Myocyte (in vitro differentiated cells): ENCODE measurements at places on chromosomes 13 and 19. TPM values are rescaled to one million over a fixed set of nuclear protein-coding genes. Genes with fewer than 3 reads are reported as not detected.

GRCh38 chr13:28805193-28805819, 14.8 kb upstream of the MTUS2 start:
- DNase-seq = no peak

- no peak for DNase-seq
Measured at GRCh38 chr19:5051619-5052018, 82.7 kb downstream of the KDM4B start.

DNA sequence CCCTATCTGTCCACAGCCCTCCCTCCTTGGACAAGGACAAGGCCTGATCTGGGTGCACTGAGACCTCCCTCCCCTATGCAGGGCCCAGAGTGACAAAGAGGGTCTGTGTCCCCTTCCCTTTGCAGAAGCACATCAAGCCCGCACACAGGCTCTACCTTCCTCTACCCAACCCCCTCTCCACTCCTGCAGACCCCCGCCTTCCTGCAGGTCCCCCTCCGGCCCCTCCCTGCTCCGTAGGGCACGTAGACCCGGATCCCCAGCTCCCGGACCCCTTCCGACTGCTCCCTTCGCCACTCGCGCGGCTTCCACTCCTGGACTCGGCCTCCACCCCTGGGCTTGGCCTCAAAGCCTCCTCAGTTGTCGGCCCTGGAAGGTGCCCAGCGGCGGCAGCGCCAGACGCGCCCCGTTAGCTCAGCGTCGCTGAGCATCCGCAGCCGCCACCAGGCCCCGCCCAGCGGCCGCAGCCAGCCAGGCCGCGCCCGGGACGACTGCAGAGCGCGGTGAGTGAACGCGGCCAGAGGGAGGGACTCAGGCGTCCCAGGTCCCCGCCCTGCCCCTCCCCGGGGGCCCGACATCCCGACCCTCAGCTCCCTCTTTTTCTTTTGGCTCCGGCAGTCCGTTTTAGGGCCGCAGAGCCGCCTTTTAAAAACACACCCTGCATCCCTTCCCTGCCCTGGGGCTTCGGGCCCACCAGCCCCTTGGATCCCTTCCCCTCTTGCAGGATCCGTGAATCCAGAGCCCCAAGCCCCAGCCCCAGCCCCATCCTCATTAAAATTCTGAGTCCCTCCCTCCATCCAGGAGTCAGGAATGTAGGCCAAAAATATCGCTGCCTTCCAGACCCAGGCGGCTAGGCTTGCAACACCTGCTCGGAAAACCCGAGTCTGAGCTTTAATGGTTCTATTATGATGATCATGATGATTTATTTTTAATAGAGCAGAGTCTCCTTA, 1.5 kb upstream of the MYADM start:
- DNase-seq = peak; percentile 66

Gene EID2B
- 2.9 and 3.3 TPM in 2 replicates for total RNA-seq

Gene ATXN8OS
- total RNA-seq = not detected in 2 replicates

- no peak for DNase-seq
Measured at GRCh38 chr13:24734950-24735349, 29.0 kb upstream of the RNF17 start.

Gene ETFB
- 73.4 and 76.2 TPM in 2 replicates for total RNA-seq

GRCh38 chr13:75356421-75356820, 125.5 kb downstream of the TBC1D4 start:
- no peak for DNase-seq

Gene RASIP1
- 0.05 TPM in 2 replicates for total RNA-seq

Gene ACTMAP
- 2.2 and 3.6 TPM in 2 replicates for total RNA-seq

DNA sequence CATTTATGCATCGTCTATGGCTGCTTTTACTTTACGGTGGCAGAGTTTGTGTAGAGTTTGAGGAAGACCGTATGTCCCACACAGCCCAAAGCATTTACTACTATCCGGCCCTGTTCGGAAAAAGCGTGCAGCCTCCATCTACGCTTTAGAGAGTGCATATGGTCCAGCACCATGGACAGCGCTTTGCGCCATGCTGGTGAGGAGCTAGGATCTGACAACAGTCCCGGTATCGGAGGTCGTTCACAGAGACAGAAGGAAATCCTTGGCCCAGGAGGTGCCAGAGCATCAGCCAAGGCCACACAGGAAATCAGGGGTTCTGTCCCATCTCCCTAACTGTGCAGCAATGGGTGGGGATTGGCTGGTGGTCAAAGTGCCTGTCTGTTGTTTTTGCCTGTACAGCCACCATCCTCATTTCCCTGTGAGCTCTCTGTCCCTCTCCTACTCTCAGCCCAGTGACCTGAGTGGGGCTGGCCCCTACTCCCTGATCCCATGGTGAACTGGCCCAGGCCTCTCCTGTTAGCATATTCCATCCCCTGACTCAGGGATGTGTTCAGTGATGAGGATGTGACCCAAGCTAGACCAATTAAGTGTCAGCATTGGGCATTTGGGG, 16.2 kb upstream of the PRODH2 start:
- DNase-seq = peak; percentile 81

DNA sequence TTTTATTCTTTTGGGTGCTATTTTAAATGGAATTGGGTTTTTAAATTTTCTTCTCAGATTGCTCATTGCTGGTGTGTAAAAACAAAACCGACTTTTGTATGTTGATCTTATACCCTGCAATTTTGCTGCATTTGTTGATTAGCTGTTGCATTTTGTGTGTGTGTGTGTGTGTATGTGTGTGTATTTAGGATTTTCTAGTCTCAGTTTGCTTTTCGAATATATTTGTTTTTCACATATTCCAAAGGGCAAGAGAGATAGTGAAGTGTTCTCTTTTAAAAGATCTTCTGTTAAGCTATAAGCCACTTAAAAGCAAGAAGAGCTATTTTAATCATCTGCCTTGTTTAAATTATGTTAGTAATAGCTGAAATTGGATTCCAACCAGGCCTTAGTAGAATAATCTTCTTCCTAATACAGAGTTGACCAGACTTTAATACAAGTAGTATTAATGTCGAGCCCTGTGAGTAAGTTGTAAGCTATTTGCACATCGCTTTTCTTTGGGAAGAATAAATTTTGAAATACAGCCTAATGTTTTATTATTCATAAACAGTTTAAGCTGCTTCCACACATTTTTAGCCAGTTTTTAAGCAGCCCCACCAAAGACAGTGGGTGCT, 57.4 kb downstream of the TM9SF2 start:
- no peak for DNase-seq

- peak; percentile 56 for DNase-seq
Measured at GRCh38 chr19:294341-294945, 3.2 kb upstream of the PLPP2 start.

DNA sequence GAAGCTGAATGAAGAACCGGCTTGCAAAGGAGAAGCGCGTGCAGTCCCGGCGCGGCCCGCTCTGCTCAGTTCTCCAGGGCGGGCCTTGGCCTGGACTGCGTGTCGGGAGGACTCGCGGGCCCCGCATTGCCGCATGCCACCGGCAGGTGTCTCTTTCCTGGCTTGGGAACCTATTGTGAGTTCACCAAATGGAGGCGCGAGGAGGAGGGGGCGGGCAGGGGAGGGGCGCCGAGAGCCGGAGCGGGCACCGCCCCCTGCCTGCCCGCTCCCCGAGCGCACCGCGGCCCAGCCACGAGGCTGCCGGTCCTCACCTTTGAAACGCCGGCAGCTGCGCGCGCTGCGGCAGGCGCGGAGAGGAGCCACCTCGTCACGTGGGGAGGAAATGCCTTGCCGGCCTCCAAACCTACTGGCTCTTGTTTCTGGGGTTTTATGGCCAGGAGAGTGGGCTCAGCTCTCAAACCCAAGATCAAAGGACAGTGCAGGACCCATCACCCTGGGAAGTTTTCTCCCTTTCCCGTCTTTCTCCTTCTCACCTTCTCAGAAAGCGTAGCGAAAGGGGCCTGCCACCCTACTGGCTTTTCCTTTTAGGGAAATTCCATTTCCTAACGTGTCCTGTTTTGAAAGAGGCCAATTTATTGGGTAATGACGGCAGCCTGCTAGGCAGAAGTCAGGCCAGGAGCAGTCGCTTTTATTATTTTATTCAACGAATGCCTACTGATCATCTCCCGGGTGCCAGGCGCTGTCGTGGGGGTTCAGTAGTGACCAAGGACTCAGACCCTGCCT, 13.8 kb upstream of the UBE2L5 start:
- peak; percentile 87 for DNase-seq

DNA sequence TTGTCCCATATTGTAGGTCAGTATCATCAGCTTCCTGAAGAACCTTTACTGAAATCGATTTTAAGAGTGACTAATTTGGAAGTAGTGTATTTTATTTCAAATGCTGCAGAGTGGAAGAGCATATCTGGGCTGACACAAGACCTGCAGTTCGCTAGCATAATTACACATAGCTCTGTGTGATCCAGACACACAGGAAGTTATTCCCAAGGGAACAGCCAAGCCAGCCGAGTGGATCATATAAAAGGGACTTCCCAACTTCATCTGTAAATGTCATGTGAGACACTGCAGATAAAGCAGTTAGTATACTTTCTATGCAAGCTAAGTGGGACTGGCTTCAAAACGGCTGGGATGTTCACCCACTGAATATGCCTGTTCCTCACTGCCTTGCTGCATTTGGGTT, 760.4 kb downstream of the SLITRK1 start:
- peak; percentile 7 for DNase-seq

DNA sequence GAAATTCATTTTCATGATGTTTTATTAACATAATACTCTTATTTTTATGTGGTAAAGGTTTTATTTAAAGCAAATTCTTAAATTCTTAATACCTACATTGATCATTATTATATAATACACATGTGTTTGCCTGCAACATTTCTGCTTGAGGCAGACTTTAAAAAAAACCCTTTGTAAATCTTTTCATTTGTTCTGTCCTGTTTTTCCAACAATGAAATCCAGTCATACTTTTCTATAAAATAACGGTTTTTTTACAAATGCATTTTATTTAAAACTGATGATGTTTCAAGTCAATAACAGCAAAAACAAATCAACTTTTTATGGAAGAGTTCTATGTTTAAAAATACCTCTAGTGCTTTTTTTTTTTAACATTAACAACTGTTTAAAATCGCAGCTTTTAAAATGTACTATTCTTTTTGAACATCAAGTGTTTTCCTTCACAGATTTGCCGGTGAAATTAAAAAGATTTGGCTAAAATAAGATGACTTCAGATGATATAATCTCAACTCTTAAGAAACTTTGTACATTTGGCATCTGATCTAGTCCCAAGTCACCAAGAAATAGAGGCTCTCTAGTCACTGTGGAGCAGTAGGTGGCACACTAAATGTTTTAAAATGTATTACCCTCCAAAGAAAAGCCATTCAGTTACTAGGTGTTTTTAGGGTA, 5.1 kb downstream of the POU4F1 start:
- DNase-seq = no peak

Gene APOC4
- total RNA-seq = not detected in 2 replicates

Gene DCUN1D2
- 26.2 and 27.2 TPM in 2 replicates for total RNA-seq

Gene ASF1B
- total RNA-seq = 0.26 and 0.67 TPM in 2 replicates

Gene ZNF584
- total RNA-seq = 12.7 and 19.4 TPM in 2 replicates

Gene SBK2
- 39.9 and 84.5 TPM in 2 replicates for total RNA-seq

DNA sequence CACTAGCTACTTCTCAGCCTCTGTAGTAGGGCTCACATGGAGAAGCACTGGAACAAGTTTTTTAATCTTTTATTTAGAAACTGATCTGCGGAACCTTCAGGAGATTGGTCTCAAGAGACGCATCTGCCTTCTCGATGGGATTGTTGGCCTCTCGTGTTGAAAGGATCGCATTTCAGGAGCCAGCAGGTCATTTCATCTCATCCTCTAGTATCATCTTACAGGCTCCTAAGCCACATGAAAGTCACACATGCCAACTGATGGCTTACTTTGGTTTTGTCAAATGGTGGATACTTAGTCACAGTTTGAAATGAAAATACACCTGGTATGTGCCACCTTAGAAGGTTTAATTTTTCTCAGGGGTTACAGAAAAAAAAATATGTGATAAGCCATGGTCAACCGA, 1703.6 kb downstream of the EFNB2 start:
- peak; percentile 80 for DNase-seq
